Right atrium auricular region (tissue), 2 donors: ENCODE measurements at places on chromosomes 7 and 10.

- no peak for DNase-seq
Measured at GRCh38 chr7:157434231-157434630, 97.4 kb downstream of the DNAJB6 start.

DNA sequence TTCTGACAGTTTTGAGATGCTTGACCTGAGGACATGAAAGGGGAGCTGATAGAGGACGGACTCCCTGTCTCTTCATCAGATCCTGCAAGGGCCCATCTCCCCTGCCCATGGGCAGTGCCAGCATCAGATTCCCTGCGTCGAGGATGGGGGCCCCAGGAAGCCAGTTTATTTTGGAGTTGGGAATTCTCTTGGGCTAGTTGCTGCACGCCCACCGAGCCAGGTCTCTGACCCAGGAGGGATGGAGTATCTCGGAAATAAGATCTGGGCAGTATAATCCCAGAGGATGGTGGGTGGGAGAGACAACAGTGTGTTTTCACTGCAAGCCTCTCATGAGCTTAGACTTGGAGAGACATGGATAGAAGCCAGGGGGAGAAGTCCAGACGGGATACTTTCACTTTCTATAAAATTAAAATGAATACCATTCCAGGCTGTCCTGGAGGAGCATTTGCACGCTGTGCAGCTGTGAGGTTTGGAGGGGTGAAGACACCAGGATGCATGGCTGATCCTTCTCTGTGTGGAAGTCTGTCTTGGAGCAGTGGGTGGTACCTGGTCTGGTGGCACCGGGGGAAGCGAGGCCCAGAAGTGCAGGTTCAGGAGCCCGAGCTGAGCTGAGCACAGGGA is 25.8 kb downstream of the DOCK1 start:
- DNase-seq, result no peak

- DNase-seq, result no peak
Measured at GRCh38 chr10:66695046-66695445, 230.8 kb upstream of the LRRTM3 start.

- DNase-seq, result no peak
Measured at GRCh38 chr7:111089822-111090426, 1.0 kb upstream of the LRRN3 start.

DNA sequence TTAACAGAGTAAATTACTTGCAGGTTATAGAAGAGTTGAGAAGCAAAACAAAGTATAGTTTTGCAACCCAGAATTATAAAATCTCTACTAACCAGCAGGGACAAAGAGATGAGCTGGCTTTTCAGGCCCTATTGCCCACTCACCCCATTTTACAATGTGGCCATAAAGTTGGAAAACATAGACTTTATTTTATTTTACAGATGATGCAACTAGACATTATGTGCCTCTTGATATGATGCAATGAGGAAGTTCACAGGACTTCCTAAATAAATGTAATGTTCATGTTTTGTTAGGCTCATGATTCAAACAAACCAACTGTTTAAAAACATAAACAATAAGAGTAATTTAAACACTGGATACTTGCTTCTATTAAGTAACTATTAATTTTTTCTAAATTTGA is 141.1 kb upstream of the WNT16 start:
- DNase-seq, result no peak

DNA sequence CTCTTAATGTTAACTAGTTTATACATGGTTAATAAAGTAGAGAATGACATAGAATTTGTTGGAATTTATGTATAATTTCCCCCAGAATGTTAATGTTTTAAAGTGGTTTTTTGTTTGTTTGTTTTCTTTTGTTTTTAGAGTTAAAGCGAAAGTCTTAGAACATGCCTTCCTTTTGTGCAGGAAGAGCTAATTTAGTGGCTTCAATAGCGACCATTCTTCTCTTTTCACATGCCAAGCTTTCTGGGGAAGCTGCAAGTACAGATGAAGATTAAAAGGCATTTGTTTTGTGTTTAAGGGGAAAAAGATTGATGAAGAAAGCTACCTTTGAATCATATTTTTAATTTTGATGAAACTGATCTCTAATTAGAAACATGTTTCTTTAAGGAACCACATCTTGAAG is 256.3 kb upstream of the CSTF2T start:
- no peak for DNase-seq

DNA sequence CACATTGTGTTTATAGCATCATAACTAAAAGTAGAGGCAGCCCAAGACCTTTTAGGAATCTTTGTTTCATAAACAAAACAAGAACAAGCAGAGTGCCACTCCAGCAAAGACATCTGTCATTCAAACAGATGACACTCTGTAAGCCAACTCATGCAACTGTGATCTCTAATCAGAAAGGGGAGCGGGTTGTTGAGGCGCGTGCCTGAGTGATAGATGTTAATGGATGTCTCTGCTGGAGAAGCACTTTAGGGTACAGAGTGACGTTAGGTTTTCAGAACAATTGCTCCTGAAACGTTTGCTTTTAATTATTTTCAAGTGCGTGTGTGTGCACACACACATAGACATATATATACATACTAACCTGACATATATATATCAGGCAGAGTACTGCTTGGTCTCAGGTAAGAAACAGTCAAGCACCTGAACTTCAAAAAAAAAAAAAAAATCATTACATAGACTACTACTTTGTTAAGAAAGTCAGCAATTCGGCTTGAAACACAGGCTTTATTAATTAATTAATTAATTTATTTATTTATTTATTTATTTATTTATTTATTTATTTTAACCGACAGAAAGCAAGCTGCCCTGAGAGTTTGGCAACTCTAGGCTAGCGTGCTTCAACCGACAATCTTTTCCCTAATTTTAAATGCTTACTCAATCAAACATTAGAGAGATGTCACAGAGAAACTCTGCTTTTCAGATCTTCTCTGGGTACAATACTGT is 109.1 kb downstream of the POU6F2 start:
- DNase-seq, result no peak

- DNase-seq, result no peak
Measured at GRCh38 chr7:159047536-159047935, 97.1 kb downstream of the VIPR2 start.
